ENCODE measurements at places on chromosomes 2 and 18. TPM values are rescaled to one million over a fixed set of nuclear protein-coding genes. Genes with fewer than 3 reads are reported as not detected.

Gene MC5R
- not detected for total RNA-seq

Gene GALNT3
- 0.30 TPM for total RNA-seq

Gene ANKRD62
- total RNA-seq = not detected

Gene AOX1
- total RNA-seq = 1.7 TPM

Gene DRC1
- not detected for total RNA-seq

DNA sequence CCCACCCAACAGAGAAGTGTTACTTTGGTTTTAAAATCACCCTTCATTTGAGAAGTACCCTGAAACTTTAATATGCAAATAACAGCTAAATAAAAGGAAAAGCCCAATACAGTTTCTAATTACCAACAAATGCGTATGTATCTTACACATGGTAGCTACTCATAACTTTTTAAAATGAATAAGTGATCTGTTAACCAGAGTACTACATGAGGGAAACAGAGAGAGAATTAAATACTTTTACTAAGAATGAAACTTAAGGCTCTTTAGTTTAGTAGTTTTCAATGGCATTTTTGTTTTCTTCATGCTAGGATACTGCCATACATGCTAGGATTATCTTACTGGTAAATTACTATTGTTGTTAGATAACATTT lies 39.1 kb upstream of the NABP1 start:
- H3K4me3 ChIP-seq = no peak overlapping the region
- no peaks in the 10 kb centered on the region for H3K4me1 ChIP-seq

GRCh38 chr2:233450864-233451575 lies 96.7 kb downstream of the DGKD start:
- no peak overlapping the region for H3K4me3 ChIP-seq
- no peak for DNase-seq
- no peaks in the 10 kb centered on the region for H3K27me3 ChIP-seq

- no peak for DNase-seq
- no peaks in the 10 kb centered on the region for H3K27me3 ChIP-seq
- no peak overlapping the region for H3K27ac ChIP-seq
- no peak overlapping the region for H3K4me3 ChIP-seq
- no peaks in the 10 kb centered on the region for H3K36me3 ChIP-seq
- no peaks in the 10 kb centered on the region for H3K4me1 ChIP-seq
These were observed 9.8 kb upstream of the MALT1 start for GRCh38 chr18:58661423-58661822.

DNA sequence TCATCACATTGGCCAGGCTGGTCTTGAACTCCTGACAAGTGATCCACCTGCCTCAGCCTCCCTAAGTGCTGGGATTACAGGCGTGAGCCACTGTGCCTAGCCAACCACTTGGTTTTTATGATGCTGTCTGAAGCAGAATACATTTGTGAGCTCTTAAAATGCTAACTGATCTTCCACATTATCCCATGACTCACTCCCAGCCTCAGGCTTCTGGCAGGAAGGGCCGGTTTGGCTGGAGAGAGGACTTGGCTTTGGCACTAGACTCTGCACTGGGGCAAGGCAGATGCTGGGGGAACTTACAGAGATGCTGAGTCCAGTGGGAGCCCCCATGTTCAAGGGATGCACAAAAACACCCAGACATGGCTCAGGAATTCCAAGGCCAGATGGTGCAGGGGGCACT lies 40.5 kb upstream of the SH3BP4 start:
- H3K27me3 ChIP-seq = no peaks in the 10 kb centered on the region
- no peaks in the 10 kb centered on the region for H3K4me1 ChIP-seq
